ENCODE measurements at places on chromosomes 3 and 15.

GRCh38 chr15:65086680-65087111 lies 10.2 kb downstream of the KBTBD13 start:
- no peak for DNase-seq

GRCh38 chr3:143128227-143128955 lies 8.8 kb downstream of the CHST2 start:
- DNase-seq = no peak

- DNase-seq = no peak
Measured at GRCh38 chr3:58183221-58183620, 27.6 kb downstream of the DNASE1L3 start.

DNA sequence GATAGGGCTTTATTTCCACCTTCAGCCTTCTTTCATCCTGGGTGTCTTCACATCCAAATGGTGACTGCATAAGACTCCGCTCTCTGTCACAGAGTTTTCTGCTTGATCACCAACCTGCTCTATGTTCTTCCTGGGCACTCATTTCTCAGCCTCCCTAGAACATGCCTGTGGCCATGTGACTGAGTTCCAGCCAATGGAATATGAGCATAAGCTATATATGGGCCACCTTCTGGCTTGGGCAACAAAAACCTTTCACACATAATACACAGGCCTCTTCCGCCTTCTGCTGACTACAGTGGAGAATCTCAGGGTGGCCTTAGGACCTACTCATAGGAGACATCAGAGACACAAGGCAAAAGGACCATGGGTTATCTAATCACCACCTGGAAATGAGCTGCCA lies 51.2 kb upstream of the MED12L start:
- DNase-seq = no peak

GRCh38 chr3:26291840-26292239 lies 330.7 kb upstream of the LRRC3B start:
- no peak for DNase-seq

GRCh38 chr3:119841808-119842471 lies 60.0 kb downstream of the NR1I2 start:
- no peak for DNase-seq

DNA sequence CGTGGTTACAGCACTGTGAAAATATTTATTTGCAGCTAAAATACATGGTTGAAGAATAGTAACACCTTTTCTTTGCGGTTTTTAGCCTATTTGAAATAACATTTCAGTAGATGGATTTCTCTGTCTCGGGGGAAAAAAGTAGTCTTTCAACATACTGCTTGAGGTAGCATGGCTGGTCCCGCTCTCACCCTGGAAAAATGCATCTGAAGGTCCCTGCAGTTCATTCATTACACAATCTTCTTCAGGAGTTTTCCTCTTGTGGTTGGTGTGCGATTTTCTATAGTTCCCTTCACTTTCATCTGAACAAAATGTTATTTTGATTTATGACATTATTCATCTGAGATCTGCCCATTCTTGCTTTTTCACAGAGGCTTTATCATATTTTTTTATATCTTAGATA lies 75.9 kb downstream of the STRIT1 start:
- DNase-seq = no peak

Data from activated CD8-positive, alpha-beta memory T cell treated with anti-CD3 and anti-CD28 coated beads, Interleukin-2, amount 50 U/mL, for 48 hours (primary cell).